Activated CD8-positive, alpha-beta memory T cell treated with anti-CD3 and anti-CD28 coated beads for 24 hours (primary cell): ENCODE measurements at places on chromosomes 11 and 22.

GRCh38 chr22:36349726-36350125 is 38.0 kb downstream of the MYH9 start:
- no peak for DNase-seq

- no peak for DNase-seq
Observed at GRCh38 chr11:60528465-60528864, 13.3 kb downstream of the MS4A13 start.

- no peak for DNase-seq
Observed at GRCh38 chr22:20583471-20583922, 76.1 kb downstream of the MED15 start.

GRCh38 chr11:13324709-13325108 is 47.1 kb downstream of the BMAL1 start:
- no peak for DNase-seq

GRCh38 chr22:32693102-32693501 is 108.4 kb upstream of the TIMP3 start:
- no peak for DNase-seq

DNA sequence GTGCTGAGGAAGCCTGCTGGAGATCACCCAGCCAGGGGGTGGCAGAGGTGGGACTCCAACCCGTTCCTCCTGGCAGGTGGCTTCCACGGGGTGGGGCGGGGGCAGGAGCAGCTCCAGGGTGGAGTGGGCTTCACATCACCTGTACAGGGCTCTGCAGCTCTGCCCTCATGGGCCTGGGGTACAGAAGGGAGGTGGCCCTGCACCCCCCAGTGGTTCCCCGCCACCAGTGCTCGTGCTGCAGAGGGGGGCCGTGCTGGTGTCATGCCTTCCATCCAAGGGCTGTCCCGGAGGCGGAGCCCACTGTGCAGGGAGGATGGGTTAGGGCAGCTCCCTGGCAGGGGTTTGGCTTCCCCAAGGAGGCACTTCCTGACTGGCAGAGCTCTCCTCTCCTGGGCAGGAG is 76.4 kb upstream of the SHISAL1 start:
- no peak for DNase-seq

DNA sequence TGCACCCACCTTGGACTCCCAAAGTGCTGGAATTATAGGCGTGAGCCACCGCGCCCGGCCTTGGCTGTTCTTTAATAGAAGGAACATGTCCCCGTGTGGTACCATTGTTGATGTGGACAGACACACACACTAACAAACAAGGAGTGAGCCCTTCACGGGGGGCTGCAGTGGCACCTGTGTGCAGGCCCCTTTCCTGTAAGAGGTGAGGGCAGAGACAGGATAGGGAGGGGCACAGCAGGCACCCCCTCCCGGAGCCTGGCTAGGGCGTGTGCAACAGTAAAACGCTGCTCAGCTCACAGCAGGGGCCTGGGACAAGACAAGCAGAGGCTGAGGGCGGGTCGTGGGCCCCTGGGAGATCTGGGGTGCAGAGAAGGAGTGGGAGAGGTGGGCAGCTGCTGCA is 37.8 kb downstream of the GRIK4 start:
- DNase-seq, result no peak

- DNase-seq, result no peak
Observed at GRCh38 chr22:20523086-20523983, 15.9 kb downstream of the MED15 start.

- no peak for DNase-seq
Observed at GRCh38 chr11:68327586-68328370, 15.4 kb downstream of the LRP5 start.

GRCh38 chr11:23318670-23319069 is 458.4 kb upstream of the CCDC179 start:
- DNase-seq, result no peak

- DNase-seq, result no peak
Observed at GRCh38 chr11:44758983-44759382, 32.2 kb downstream of the TSPAN18 start.

DNA sequence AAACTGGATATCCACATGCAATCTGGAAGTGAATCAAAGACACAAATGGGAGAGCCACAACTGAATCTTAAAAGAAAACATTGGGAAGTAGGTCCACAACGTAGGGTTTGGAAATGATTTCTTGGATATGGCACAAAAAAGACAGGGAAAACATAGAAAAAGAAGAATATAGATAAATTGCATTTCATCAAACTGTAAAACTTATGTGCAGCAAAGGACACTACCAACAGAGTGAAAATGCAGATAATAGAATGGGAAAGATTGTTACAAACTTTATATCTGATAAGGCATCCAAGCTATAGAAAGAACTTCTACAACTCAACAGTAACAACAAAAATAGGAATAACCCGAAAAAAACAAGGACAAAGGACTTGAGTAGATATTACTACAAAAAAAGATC is 89.6 kb downstream of the ZNF280B start:
- no peak for DNase-seq

DNA sequence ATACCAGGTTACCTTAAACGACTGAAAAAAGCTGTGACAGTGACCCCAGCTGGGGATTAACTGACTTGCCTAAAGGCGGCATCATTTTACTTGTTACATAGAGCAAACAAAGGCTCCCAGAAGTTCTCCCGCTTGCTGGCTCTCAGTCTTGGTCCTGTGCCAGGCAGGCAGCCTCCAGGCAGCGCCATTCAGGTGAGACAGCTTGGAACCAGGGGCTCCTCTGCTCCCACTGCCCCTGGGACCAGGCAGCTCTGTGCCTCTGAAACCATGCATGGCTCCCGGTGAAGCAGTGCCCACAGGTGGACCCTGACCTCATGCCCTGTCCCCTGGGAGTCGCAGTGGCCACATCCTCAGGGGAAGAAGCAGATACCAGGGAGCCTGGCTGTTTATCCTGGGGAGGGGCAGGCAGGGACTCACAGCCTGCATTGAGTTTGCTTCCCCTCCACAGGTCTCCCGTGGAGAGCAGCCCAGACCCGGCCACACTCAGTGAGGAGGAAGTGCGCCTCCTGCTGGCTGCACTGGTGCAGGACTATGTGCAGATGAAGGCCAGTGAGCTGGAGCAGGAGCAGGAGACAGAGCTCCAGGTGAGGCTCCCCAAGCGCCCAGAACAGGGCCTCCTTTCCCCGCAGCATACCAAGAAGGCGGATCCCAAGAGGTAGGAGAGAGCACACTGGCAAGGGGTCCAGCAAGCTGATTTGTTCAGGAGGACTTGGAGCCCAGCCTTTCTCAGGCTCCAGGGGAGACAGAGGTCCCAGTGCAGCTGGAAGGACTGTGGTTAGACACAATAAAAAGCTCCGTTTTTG is 15.6 kb upstream of the CYP2R1 start:
- DNase-seq, result peak; percentile 95

- DNase-seq, result peak; percentile 87
Observed at GRCh38 chr22:30435674-30436126, 10.1 kb downstream of the MTFP1 start.

- DNase-seq, result no peak
Observed at GRCh38 chr22:35008213-35008612, 57.7 kb upstream of the ISX start.

- peak; percentile 93 for DNase-seq
Observed at GRCh38 chr22:22710719-22711531, 66.5 kb downstream of the GGTLC2 start.

GRCh38 chr11:68552542-68552941 is 92.0 kb downstream of the PPP6R3 start:
- DNase-seq, result no peak
